Erythroblast (primary cell): ENCODE measurements at places on chromosomes 3 and 15.

DNA sequence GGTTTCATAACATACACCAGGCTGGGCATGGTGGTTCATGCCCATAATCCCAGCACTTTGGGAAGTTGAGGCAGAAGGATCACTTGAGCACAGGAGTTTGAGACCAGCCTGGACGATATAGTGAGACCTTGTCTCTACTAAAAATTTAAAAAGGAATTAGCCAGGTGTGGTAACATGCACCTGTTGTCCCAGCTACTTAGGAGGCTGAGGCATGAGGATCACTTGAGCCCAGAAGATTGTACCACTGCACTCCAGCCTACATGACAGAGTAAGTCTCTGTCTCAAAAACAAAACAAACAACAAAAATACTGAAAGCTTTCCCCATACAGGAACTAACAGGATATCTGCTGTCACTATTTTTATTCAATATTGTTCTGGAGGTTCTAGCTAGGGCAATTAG is 20.9 kb downstream of the GREM1 start:
- no peak for DNase-seq

GRCh38 chr15:81373176-81373575 is 837 bp downstream of the TMC3 start:
- no peak for DNase-seq

- no peak for DNase-seq
Measured at GRCh38 chr15:89441295-89441812, 55.0 kb downstream of the RHCG start.

GRCh38 chr3:127735767-127736693 is 63.3 kb downstream of the ABTB1 start:
- DNase-seq = no peak

- DNase-seq = no peak
Measured at GRCh38 chr3:133238015-133238414, 161.8 kb upstream of the BFSP2 start.

DNA sequence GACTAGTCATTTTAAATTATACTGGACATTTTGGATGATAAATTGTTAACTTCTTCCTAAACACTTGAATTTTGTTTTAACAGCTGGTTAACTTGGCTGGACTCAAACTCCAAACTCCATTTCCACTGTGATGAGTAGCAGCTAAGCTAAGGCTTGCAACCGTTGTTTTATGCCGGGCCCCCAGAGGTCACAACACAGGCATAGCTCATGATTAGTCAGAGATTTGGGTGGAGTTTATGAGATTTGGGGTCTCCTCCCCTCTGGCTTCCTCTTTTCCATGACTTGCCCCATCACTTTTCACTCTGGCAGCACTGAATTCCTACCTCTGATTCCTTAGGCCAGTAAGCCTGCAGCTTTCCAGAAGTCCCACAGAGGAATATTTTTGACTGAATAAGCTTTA is 12.8 kb downstream of the THAP10 start:
- no peak for DNase-seq

- DNase-seq = no peak
Measured at GRCh38 chr3:35666888-35667287, 27.6 kb downstream of the ARPP21 start.

- DNase-seq = peak; percentile 15
Measured at GRCh38 chr3:156668073-156668763, 6.2 kb upstream of the TIPARP start.
